Erythroblast (primary cell): ENCODE measurements at places on chromosomes 6 and 20.

DNA sequence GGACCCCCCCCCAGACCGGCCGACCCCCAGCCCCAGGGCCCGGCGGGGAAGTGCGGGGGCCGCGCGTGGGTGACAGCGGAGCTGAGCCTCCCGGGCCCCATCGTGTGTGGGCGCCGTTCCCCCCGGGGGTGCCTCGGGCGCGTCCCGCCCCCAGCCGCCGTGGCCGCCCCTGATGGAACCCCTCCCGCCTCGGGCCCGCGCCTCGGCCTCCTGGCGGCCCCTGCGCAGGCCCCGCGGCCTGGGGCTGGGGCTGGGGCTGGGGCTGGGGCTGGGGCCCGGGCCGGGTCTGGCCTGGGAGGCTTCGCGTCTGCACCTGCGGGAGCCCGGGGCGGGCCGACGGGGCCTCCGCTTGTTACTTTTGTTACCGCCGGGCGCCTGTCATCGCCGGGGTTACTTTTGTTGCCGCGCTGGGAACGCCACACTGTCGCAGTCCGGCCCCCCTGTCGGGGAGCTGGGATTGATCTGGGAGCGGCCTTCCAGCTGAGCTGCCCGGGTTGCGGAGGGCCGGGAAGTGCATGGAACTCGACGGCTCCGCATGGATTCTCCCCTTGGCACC is 598 bp downstream of the OGFR start:
- peak; percentile 62 for DNase-seq

GRCh38 chr6:170448317-170448716 is 104.8 kb downstream of the PSMB1 start:
- DNase-seq, result no peak

DNA sequence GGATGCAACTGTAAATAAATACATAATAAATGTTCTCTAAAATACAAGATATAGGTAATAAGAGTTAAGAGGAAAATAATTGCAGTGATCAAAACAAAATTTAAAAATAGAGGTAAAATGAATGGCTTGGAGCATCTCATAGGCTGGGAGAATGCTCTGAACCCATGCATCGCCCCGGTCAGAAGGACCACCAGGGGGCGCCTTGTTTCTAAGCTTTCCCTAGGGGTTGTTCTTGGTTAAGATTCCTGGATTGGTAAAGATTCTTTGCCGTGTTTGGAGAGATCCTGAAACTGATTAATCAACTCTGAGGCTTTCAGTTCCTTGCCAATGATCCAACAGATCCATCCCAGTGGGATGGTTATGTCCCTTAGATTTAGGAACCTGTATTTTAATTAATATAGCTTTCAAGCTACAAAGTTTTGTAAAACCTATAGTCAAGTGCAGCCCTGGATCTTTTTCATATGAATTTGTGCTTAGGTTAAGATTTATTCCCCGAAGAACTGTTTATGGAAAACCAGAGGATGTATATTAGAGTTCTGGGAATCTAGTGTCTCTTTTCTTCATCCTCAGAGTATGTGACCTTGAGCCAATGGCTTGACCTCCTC is 45.3 kb upstream of the PRELID3B start:
- DNase-seq, result peak; percentile 61

GRCh38 chr6:141753180-141753579 is 379.5 kb upstream of the GJE1 start:
- DNase-seq, result no peak

- DNase-seq, result no peak
Observed at GRCh38 chr6:68636666-68637065, 1.6 kb downstream of the ADGRB3 start.

GRCh38 chr20:53579581-53580375 is 13.9 kb downstream of the ZNF217 start:
- no peak for DNase-seq

DNA sequence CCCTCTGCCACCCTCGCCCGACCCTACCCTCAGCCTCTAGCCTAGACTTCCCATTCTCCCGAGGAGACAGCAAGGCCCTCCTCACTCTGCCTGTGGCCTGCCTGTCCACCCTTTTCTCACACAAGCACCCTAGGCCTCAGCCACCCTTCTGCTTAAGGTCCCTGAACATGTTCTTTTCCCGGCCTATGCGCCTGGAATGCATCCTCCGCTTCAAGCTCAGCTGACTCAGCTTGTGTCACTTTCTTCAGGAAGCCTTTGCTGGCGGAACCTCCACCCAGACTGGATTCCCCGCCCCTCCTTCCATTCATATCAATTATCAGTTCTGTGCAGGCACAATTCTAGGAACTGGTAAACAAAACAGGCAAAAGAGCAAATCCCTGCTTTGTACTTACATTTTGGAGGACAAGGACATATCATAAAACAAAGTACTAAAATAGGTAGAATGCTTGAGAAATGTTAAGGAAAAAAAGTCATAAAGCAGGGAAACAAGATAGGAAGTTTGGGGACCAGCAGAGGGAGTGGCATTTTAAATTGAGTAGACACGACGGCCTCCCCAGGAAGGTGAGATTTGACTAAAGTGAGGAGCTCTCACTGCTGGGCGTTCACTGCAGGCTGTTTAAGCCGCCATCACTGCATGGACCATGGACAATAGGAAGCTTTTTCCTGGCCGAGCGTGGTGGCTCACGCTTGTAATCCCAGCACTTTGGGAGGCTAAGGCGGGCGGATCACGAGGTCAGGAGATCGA is 17.9 kb upstream of the SNHG17 start:
- DNase-seq, result peak; percentile 88

GRCh38 chr6:149109397-149110070 is 208.0 kb upstream of the TAB2 start:
- no peak for DNase-seq

- no peak for DNase-seq
Observed at GRCh38 chr6:140858381-140858971, 1274.2 kb upstream of the GJE1 start.

DNA sequence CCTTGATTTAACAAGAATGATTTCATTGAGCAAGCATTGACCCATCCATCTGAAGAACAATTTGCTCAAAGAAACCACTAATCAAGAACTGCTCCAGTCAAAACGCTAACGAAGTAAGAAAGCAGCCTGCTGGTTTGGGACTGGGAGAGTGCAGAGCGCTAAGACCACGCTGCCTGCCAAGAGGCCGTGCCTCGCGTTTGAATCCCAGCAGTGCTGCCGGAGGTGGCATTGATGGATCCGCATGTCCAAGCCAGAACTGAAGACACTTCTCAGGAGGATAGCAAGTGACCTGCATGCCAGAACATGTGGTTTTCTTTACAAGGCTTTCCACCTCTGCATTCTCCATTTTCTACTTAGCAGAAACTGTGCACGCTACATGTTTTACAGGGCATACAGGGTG is 105.2 kb upstream of the FOXC1 start:
- DNase-seq, result no peak

- no peak for DNase-seq
Observed at GRCh38 chr6:105501246-105501645, 98.4 kb upstream of the PREP start.

GRCh38 chr6:64121011-64121565 is 485.5 kb downstream of the PHF3 start:
- no peak for DNase-seq

DNA sequence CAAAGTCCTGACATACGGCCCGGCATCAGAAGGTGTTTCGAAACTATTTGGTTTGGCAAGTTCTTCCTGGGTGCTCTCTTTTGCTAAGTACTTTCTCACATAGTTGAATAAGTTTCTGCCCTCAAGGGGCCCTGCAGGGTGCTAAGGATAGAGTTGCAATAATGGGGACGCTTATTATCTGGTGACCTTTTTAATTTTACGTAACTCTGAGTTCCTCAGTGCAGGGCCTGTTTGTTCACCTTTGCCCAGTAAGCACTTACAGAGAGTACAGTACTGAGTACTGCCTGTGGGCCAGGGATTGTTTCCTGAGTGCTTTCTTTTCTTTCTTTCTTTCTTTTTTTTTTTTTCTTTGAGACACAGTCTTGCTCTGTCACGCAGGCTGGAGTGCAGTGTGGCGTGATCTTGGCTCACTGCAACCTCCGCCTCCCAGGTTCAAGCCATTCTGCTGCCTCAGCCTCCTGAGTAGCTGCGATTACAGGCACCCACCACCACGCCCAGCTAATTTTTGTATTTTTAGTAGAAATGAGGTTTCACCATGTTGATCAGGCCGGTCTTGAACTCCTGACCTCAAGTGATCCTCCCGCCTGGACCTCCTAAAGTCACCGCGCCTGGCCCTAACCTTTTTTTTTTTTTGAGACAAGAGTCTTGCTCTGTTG is 4.5 kb upstream of the PXMP4 start:
- DNase-seq, result no peak

DNA sequence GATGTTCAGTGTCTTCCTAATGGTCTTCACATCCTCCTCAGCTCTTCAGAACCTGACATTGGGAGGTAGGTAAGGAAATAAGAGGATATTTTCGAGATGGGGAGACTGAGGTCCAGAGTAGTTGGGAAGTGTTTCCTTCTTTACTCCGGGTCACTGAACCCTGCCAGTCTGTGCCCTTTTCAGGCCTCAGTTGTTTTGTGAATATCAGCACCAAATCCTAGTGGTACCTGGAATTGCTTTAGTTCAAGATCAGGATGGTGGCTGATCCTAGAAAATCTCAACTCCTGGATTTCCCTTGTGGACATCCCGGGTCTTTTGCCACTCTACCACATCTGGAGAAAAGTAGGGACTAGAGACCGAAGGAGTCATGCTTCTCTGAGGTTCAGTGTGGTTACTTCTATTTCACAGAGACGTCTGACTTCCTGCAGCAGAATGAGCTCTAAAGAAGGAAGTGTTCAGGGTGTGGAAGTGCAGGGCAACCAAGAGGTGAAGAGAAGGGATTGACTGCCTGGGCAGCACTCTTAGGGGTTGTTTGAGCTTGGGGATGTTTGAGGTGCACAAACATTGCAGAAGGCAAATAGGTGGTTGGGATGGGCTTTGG is 995 bp downstream of the STK4 start:
- DNase-seq, result peak; percentile 38

- DNase-seq, result no peak
Observed at GRCh38 chr6:156408655-156409054, 368.5 kb upstream of the ARID1B start.

GRCh38 chr20:19915111-19915798 is 101.9 kb upstream of the NAA20 start:
- no peak for DNase-seq

- DNase-seq, result peak; percentile 86
Observed at GRCh38 chr20:35120012-35120701, 27.0 kb downstream of the EDEM2 start.

DNA sequence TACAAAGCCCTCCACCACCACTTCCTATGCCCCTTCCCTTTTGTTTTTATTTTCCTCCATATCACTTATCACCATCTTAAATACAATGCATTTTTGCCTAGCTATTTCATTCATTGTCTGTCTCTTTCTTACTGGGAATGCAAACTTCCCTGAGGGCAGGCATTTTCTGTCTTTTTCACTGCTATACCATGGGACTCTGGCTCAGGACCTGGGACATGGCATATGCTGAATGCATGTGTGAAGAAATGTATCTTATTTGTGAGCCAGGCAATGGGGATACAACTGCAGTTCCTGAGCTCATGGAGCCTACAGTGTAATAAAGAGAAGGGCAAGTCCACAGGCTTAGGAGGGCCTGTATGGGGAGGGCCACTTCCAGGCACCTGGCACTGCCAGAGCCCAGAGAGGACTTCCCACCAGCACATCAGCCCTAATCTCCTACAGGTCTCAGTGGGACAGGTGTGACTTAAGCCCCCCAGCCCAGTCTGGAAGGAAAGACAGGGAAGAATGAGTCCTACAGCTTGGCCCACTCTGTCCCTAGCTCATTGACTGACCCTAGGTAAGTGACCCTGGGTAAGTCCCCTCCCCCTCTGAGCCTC is 43.2 kb downstream of the TFEB start:
- no peak for DNase-seq

DNA sequence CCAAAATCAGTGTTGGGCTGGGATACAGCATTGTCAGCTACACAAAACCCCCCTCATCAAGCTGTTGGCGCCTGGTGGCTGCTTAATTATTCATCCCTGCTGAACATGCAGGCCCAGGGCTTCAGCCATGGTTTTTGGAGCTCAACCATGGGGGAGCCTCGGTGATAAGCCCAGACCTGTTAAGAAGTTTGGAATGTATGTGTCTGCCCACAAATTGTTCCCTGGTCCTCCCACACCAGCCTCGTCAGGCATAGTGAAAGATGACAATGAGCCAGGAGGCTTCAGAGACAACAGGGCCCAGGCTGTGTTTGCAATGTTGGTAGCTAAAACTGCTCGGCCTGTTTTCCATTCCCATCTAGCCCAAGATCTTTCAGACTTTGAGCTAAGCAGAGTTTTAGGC is 34.8 kb upstream of the SIRPA start:
- no peak for DNase-seq

- DNase-seq, result no peak
Observed at GRCh38 chr6:138155443-138155842, 6.3 kb upstream of the ARFGEF3 start.

DNA sequence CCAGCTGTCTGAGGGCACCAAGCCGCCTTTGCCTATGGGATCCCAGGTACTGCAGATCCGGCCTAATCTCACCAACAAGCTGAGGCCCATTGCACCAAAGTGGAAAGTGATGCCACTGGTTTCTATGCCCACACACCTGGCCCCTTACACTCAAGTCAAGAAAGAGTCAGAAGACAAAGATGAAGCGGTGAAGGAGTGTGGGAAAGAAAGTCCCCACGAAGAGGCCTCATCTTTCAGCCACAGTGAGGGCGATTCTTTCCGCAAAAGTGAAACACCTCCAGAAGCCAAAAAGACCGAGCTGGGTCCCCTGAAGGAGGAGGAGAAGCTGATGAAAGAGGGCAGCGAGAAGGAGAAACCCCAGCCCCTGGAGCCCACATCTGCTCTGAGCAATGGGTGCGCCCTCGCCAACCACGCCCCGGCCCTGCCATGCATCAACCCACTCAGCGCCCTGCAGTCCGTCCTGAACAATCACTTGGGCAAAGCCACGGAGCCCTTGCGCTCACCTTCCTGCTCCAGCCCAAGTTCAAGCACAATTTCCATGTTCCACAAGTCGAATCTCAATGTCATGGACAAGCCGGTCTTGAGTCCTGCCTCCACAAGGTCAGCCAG is 283.0 kb downstream of the TSHZ2 start:
- DNase-seq, result no peak

GRCh38 chr6:5287966-5288297 is 26.6 kb downstream of the FARS2 start:
- no peak for DNase-seq

- DNase-seq, result no peak
Observed at GRCh38 chr6:38039502-38039901, 220.0 kb downstream of the ZFAND3 start.

DNA sequence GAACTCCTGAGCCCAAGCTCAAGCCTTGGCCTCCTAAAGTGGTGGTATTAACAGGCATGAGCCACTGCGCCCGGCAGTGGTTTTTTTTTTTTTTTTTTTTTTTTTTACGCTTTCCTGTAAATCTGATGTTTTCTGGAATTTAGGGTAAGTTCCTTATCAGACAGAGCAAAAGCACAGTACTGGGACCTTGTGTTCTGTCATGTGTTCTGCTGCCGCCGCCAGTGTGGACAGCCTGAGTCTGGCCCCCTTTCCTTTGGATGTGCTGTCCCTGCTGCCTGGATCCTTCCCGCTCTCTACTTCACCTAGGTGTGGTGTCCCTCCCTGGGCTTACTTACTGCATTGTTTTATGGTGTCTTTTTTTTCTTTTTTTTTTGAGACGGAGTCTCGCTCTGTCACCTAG is 11.7 kb downstream of the DNMT3B start:
- no peak for DNase-seq

GRCh38 chr20:62952968-62953838 is 694 bp downstream of the SLC17A9 start:
- peak; percentile 45 for DNase-seq
